Stimulated activated CD8-positive, alpha-beta memory T cell treated with anti-CD3 and anti-CD28 coated beads, Interleukin-4, amount 100 ng/mL, for 48 hours (primary cell): ENCODE measurements at places on chromosomes 6 and 20.
A peak's percentile ranks its signal among the peaks of the same experiment; 100 is the strongest.

DNA sequence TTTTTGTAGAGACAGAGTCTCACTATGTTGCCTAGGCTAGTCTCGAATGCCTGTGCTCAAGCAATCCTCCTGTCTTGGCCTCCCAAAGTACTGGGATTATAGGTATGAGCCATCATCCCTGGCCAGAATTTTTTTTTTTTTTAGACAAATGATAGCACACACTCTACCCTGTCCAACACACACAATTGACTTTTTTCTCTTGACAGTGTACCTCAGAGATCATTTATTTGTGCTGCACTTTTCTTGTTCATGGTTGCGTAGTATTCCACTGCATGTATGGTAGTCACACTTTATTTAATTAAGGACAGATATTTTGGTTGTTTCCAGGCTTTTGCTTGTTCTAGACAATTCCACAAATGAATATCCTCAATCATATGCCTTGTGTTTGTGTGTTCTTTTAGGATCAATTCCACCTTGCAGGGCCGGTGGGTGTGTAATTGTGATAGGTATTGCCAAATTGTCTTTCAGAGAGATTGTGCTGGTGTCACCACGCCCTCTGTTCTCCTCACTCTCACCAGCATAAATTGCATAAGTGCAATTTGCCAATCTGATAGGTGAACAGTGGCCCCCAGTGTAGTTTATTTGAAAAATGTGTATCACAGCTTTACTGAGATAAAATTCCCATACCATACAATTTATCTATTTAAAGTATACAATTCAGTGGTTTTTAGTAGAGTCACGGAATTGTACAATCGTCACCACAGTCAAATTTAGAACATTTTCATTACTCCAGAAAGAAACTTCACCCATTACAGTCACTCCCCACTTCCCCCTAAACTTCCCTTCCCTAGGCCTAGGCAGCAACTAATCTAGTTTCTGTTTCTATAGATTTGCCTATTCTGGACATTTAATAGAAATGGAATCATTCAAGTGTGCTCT, 20.1 kb downstream of the SRC start:
- DNase-seq = no peak

- DNase-seq = no peak
Measured at GRCh38 chr20:1817577-1818211, 77.5 kb upstream of the SIRPA start.

GRCh38 chr6:42550277-42550676, 13.6 kb upstream of the UBR2 start:
- DNase-seq = no peak

GRCh38 chr6:131532580-131533039, 40.4 kb upstream of the ARG1 start:
- DNase-seq = peak; percentile 64

GRCh38 chr20:32497589-32498224, 87.4 kb downstream of the NOL4L start:
- no peak for DNase-seq

GRCh38 chr6:47070461-47070860, 28.3 kb upstream of the ADGRF1 start:
- no peak for DNase-seq

DNA sequence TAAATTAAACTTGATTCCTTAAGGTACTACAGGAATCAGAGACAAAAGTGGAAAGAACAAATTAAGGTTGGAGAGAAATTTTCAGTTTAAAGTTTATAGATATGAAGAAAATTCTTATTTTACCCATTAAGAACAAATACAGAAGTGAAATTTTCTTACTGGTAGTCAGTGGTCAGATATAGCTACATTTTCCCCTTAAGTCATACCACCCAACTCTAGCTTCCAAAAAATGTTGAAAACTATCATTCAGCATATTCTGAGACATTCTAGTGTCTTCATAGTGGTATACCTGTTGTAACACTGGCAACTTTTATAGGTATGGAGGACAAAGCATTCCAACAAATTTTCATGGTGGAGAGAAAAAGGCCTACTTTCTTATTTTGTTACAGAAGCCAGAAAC, 15.6 kb upstream of the SUMO4 start:
- no peak for DNase-seq

DNA sequence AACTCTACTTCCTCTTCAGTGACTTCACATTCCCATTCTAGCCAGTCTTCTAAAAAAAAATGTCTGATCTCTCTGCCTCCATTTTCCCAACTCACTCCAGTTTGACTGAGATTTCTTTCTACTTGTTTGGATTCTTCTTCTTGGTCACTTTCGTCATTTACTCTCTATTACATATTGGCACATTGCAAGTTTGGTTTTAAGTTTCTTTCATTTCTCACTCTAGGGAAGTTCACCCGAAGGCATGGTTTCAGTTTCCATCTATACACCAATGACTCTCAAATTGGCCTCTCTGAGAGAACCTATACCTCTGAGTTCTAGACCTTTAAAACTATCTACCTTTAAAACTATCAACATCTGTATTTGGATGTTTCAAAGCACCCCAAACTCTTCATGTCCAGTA, 51.3 kb downstream of the CD109 start:
- no peak for DNase-seq
